HAP-1 (cell line): ENCODE measurements at places on chromosomes 2 and 18.
A peak's percentile ranks its signal among the peaks of the same experiment; 100 is the strongest.

GRCh38 chr2:130302164-130302886 is 40.4 kb upstream of the IMP4 start:
- DNase-seq, result no peak

DNA sequence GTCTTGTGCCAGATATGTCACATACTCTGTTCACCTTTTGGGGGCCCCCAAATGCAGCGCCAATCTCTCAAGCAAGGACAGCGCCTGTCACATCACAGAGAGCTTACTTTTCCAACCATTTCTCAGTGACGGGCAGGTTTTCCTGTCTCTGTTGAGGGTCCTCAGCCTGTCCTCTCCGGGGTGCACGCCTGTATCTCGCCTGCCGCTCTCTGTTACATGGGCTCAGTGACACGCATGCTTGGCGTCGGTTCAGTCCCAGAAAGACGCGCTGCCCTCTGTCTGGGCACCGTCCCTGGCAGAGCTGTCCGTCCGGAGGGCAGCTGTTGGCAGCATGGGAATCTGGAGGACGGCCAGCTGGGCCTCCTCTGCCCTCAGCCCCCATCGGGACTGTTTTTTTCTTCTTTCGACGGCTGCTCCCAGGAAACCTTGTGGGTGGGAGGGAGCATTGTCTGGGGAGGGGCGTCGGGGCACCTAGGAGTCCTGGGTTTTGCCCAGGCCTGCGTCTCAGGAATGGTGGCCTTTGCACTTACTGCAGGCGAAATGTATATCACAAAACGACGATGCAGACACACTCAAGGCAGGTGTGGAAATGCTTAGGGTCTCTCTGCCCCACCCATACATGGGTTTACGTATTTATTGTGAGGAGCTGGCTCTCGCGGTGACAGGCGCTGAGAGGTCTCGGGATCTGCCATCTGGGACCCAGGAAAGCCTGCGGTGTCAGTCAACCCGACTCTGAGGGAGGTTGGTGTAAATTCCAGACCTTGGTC is 30.9 kb downstream of the RTP5 start:
- no peak for DNase-seq

DNA sequence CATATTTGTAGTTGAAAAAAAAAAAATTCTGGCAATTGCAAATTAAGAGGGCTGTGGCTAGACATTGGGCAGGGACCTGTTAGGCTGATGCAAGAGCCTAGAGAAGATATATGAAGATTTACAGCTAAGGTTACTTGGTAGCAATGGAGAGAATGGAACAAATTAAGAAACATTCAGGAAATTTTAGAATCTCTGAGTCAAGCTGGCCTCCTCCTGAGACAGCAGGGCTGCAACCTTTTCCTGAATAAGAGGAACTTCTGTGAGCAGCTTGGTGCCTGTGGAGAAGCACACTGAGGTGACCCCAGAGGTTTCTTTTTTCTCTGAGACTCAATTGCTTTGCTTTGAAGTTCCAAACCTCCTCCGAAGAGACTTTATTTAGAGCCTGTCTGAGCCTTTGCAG is 118.6 kb upstream of the LRATD1 start:
- DNase-seq, result no peak

- DNase-seq, result no peak
These were observed 214.1 kb downstream of the TWIST2 start for GRCh38 chr2:239061824-239062570.

DNA sequence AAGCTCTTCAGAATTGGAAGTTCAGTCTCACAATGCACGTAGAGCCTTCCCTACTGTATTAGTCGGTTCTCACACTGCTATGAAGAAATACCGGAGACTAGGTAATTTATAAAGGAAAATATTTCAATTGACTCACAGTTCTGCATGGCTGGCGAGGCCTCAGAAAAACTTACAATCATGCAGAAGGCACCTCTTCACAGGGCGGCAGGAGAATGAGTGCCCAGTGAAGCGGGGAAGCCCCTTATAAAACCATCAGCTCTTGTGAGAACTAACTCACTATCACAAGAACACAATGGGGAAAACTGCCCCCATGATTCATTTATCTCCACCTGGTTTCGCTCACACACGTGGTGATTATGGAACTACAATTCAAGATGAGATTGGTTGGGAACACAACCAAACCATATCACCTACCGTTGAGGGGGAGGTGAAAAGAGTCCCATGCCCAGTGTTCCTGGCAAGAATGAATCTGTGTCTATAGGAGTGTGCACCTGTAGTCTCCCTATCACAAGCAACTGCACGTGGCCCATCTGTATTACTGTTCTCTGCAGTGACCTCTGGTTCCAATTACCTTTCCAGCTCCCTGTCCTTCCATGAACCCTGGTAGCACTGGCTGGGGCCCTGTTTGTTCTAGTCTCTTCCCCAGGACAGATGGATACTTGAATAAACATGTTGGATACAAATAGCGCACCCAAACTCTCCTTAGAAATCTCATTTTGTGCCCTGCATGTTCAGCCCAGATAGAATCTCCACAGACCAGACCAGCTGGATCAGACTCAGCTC is 44.4 kb upstream of the ATL2 start:
- no peak for DNase-seq

GRCh38 chr2:25089605-25090315 is 47.9 kb downstream of the EFR3B start:
- DNase-seq, result peak; percentile 84
